B cell (primary cell): ENCODE measurements at places on chromosomes 2 and 18. TPM values are rescaled to one million over a fixed set of nuclear protein-coding genes. Genes with fewer than 3 reads are reported as not detected.

CYBRD1 gene
- total RNA-seq, result not detected in 2 replicates

CD8A gene
- total RNA-seq, result 0.49 and 0.76 TPM in 2 replicates

CDCA7 gene
- total RNA-seq, result 2.6 and 3.2 TPM in 2 replicates

RFTN2 gene
- not detected in 2 replicates for total RNA-seq

SULT1C2 gene
- total RNA-seq, result not detected in 2 replicates
